NCI-H748 treated with DMSO at 0.1 percent for 48 hours (cell line): ENCODE measurements at places on chromosomes 12 and 14.

GRCh38 chr14:104546591-104547309, 32.8 kb upstream of the C14orf180 start:
- DNase-seq = no peak

- DNase-seq = no peak
Measured at GRCh38 chr12:131095826-131096680, 142.3 kb downstream of the ADGRD1 start.

GRCh38 chr12:79000501-79000900, 135.9 kb downstream of the SYT1 start:
- no peak for DNase-seq

DNA sequence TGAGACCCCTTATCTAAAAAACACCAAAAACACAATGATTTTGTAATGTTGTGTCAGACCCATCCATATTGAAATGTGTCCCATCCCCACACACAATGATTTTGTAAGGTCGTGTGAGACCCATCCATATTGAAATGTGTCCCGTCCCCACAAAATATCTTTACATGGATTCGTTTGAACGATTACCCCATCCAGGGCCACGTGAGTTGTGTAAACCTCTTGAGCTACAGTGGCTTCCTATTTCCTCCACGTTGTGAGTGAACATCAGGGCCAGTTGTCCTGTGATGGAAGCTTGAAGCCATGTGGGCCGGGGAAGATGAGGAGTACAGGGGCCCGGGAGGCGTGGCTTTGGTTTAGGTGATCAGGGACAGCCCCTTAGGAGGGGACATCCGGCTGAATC, 27.0 kb upstream of the ULK1 start:
- no peak for DNase-seq

DNA sequence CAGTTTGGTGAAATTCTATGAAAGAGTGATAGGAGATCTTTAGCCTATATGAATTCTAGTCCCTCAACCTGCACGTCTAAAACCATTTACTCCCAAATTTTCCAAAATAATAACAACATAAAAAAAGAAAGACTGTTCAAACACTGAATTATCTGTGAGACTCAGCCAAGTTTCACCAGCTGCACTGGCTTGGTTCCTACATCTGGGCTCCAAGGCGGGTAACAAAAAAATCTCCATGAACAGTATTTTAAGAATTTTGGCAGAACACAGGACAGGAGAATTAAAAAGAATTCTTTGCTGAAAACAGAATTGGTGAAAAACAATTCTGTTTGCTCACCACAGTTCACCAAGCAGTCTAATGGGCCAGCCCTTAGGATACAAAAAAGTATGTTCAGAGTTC, 536.8 kb upstream of the ATP2B1 start:
- no peak for DNase-seq

DNA sequence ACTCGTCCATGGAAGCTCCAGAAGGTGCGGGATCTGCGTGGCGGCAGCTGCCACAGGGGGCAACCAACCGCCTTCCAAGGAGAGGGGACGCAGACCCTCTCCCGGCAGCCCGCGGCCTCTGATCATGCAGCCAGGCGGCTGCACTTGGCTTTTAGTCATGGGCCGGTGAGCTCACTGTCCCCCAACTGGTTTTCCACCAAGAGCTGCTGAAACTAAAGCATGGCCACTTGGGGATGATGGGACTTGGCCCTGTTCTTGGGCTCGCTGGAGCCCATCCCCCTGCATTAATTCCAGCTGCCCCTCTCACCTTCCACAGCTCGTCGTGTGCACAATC, 39.1 kb downstream of the CCDC85C start:
- no peak for DNase-seq

DNA sequence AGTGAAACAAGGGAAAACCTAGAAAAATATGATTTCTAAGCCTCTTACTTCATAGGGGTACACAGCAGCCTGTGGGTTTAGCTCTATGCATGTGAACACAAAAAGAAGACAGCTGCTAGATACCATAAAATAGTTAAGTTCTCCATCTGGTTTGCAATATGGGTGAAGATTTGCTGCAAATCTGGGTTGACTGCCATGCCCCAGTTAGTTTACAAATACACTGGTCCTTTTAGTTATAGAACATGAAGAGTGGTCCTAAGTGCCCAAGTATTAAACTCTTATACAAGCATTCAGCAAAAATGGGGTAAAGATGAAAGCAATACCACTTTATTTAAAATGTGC, 176.1 kb downstream of the AEBP2 start:
- DNase-seq = no peak

DNA sequence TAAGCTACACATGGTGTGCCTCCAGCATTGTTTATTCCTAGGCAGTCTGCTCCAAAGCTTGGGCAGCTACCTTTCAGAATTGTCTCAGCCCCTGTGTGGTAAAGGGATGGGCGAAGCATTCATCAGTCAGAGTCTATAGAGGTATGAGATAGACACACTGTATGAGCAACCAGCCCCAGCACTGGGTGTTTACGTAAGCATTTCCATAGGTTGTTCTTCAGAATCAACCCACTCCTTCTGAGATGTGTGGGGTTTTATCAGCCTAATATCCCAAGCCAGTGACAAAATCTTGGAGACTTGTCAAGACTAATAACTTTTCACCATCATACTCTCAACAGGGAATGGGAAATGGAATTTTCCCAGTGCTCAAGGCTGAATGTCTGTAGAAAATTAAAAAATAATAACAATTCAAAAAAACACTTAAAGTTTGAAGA, 98.2 kb downstream of the BTG1 start:
- no peak for DNase-seq

GRCh38 chr14:64147126-64147790, 146.9 kb downstream of the ESR2 start:
- no peak for DNase-seq

- DNase-seq = no peak
Measured at GRCh38 chr12:53857666-53858065, 81.0 kb upstream of the HOXC13 start.
